ENCODE measurements at places on chromosomes 2 and 18. TPM values are rescaled to one million over a fixed set of nuclear protein-coding genes. Genes with fewer than 3 reads are reported as not detected.

The SOX11 gene
- 2.1 TPM for total RNA-seq

The ANKRD36 gene
- 2.9 TPM for total RNA-seq

The COX5B gene
- total RNA-seq, result 476 TPM

The SLC35G4 gene
- total RNA-seq, result not detected

The L3MBTL4 gene
- 0.09 TPM for total RNA-seq

The C2orf72 gene
- total RNA-seq, result 0.70 TPM

The KCNG2 gene
- 2.2 TPM for total RNA-seq

The RDH14 gene
- 37.7 TPM for total RNA-seq

The SPDYA gene
- not detected for total RNA-seq

The TRIM43 gene
- not detected for total RNA-seq

The DNER gene
- 0.58 TPM for total RNA-seq

The POTEC gene
- total RNA-seq, result not detected

The EMX1 gene
- not detected for total RNA-seq

Data from pericardium fibroblast (primary cell).